Vagina (tissue), 2 donors: ENCODE measurements at places on chromosomes 7 and 10. TPM values are rescaled to one million over a fixed set of nuclear protein-coding genes. Genes with fewer than 3 reads are reported as not detected.
A peak's percentile ranks its signal among the peaks of the same experiment; 100 is the strongest.

DNA sequence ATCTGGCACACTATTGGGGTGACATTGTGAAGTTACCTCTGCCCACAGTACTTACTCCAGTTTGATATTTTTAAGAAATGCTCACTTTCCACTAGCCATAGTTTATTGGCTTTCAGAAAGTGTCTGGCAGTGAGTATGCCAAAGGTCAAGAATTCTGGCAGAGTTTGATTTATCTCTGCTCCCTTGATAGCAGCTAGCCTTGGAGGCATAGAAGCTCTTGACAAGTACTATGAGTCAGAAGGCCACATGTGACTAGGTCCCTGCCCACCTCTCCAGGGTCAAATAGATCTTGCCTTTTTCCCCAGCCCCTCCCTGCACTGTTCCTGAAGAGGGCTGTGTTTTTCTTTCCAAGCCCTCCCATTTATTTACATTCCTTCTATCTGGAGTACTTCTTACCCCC is 202.2 kb downstream of the AUTS2 start:
- no peak overlapping the region for H3K4me3 ChIP-seq
- no peaks in the 10 kb centered on the region for H3K27me3 ChIP-seq
- H3K27ac ChIP-seq: no peak overlapping the region
- peaks cover 8% of the 10 kb centered on the region for H3K4me1 ChIP-seq
- no peaks in the 10 kb centered on the region for H3K36me3 ChIP-seq

DNA sequence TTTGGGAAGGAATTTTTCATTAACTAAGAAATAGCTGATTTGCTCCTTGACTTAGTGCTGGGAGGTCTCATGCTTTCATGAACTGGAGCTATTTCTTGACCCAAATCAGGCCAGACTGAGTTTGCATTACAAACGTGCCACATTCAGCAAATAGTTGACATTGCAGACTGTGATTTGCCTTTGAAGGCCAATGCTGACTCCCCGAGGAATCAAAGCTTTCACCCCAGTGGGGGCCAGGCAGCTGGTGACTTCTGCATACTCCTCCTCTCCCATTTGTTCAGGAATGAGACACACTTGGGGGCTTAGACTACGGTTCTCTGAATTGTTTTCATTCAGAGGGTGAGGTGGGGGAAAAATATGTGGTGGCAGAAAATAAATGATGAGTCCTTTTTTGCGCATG is 111.0 kb upstream of the JAZF1 start:
- no peaks in the 10 kb centered on the region for H3K36me3 ChIP-seq
- H3K27me3 ChIP-seq: no peaks in the 10 kb centered on the region
- no peak for DNase-seq

The TBX20 gene
- total RNA-seq: 0.49 TPM

DNA sequence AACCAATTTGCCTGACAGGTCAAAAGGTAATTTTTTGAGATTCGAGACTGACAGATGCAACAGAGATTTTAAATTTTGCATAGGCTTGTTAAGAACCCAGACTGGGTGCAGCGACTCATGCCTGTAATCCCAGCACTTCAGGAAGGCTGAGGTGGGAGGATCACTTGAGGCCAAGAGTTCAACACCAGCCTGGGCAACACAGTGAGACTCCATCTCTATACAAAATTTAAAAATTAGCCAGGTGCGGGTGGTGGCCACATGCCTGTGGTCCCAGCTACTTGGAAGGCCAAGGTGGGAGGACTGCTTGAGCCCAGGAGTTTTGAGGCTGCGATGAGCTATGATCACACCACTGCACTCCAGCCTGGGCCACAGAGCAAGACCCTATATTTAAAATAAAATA is 34.6 kb downstream of the AMZ1 start:
- peaks cover 4% of the 10 kb centered on the region for H3K4me1 ChIP-seq
- no peak for DNase-seq
- H3K36me3 ChIP-seq: peaks cover 20% of the 10 kb centered on the region
- H3K27me3 ChIP-seq: no peaks in the 10 kb centered on the region
- H3K27ac ChIP-seq: no peak overlapping the region
- no peak overlapping the region for H3K4me3 ChIP-seq

GRCh38 chr7:20542594-20542993 is 72.9 kb upstream of the ABCB5 start:
- H3K27ac ChIP-seq: no peak overlapping the region
- peaks cover 22% of the 10 kb centered on the region for H3K4me1 ChIP-seq
- no peaks in the 10 kb centered on the region for H3K27me3 ChIP-seq

DNA sequence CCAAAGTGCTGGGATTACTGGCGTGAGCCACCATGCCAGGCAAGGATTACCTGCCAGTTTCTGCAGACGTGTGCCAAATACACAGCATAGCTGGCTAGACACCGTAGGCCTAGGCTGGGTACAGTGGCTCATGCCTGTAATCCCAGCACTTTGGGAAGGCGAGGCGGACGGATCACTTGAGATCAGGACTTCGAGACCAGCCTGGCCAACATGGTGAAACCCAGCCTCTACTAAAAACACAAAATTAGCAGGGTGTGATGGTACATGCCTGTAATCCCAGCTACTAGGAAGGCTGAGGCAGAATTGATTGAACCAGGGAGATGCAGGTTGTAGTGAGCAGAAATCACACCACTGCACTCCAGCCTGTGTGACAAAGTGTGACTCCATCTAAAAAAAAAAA is 868 bp downstream of the RFC2 start:
- peaks cover 28% of the 10 kb centered on the region for H3K36me3 ChIP-seq
- peaks cover 26% of the 10 kb centered on the region for H3K4me1 ChIP-seq
- H3K4me3 ChIP-seq: peak overlapping the region; percentile 87
